ENCODE measurements at places on chromosomes 7 and 10.

DNA sequence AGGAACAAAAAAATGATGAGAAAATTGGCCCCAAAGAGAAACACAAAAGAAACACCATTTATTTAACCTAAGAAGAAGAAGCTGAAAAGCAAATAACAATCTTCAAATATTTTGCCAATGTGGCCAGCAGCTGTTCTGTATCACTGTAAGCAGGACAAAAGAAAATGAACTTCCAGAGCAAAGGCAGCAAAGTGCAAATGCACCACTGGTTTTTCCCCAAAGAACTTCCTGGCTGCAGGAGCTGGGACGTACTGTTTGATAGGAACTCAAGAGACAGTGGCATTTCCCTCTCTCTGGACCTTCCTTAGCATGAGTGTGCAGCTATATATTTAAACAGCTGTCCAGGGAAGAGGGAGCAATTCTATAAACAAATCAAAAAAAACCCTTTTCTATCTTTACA is 60.4 kb downstream of the RNLS start:
- no peak overlapping the region for H3K4me3 ChIP-seq
- H3K4me1 ChIP-seq: no peaks in the 10 kb centered on the region
- H3K27me3 ChIP-seq: no peaks in the 10 kb centered on the region
- DNase-seq: no peak
- H3K27ac ChIP-seq: no peak overlapping the region

GRCh38 chr7:77863860-77864259 is 65.3 kb downstream of the PHTF2 start:
- no peak for DNase-seq
- H3K27me3 ChIP-seq: no peaks in the 10 kb centered on the region
- no peaks in the 10 kb centered on the region for H3K36me3 ChIP-seq
- no peaks in the 10 kb centered on the region for H3K4me1 ChIP-seq

DNA sequence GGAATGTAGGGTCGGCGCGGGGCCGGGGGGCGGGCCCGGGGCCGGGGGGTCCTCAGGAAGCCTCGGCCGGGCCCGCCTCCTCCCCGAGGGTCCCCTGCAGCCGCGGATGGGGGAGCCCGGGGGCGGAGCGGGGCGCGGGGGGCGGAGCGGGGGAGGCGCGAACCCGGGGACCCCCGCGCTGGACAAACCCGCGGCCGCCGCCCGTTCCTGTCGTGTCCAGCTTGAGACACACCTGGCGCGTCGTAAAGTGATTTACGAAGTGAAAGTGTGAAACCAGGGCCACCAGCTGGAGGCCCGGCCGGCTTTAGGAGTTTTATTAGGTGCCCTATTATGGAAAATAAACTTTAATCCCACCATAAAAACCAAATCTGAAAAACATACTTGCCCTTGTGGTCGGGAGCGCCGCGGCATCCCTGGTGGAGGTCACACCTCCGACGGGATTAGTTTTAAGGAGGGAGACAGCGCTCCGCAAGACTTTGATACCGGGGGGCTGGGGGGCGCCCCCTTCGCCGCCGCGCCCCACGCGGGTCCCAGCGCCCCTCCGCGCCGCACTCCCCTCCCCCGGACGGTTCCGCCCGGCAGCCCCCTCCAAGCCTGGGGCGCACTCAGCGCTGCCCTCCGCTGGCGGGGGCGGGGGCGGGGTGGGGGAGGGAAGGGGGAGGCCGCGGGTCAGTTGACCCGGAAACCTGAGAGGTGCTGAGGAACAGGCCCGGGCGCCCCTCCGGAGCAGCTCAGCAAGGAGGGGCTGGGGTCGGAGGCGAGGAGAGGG is 10.3 kb downstream of the MNX1 start:
- peak overlapping the region; percentile 62 for H3K4me3 ChIP-seq
- no peak overlapping the region for H3K27ac ChIP-seq
- H3K4me1 ChIP-seq: no peaks in the 10 kb centered on the region
- H3K27me3 ChIP-seq: peaks cover 40% of the 10 kb centered on the region
- peak; percentile 54 for DNase-seq
- no peaks in the 10 kb centered on the region for H3K36me3 ChIP-seq

GRCh38 chr10:86965986-86966654 is 2.2 kb upstream of the ADIRF start:
- H3K27ac ChIP-seq: no peak overlapping the region
- H3K4me1 ChIP-seq: no peaks in the 10 kb centered on the region
- H3K27me3 ChIP-seq: no peaks in the 10 kb centered on the region
- H3K4me3 ChIP-seq: no peak overlapping the region
- no peaks in the 10 kb centered on the region for H3K36me3 ChIP-seq

GRCh38 chr7:155913291-155913690 is 101.0 kb upstream of the SHH start:
- H3K4me3 ChIP-seq: no peak overlapping the region
- H3K27ac ChIP-seq: no peak overlapping the region
- H3K4me1 ChIP-seq: no peaks in the 10 kb centered on the region
- H3K27me3 ChIP-seq: peaks cover 28% of the 10 kb centered on the region

DNA sequence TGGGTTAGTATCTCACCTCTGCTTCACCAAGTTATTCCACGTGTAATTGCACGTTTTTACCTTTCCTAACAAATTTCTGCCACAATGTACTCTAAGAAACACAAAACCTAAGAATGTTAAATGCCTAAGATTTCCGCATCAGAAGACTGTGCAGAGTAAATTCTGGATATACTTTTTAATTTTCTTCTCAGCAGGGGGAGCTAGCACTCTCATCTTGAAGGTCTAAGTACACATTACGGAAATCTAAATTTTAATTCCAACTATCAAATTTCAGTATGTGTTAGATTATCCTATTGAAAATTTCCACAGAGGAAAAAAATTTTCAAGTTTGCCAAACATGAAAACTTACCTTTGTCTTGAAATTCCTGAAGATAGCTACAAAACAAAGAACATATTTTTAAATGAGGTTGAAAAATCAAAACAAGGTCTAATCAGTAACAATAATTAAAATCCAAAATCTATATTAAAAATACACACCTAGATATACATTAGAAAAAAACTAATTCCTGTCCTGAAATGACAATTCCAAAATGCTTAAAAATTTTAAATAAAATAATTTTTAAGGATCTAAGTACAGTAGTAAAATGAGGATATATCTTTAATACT is 10.5 kb downstream of the SKAP2 start:
- no peaks in the 10 kb centered on the region for H3K27me3 ChIP-seq
- H3K36me3 ChIP-seq: no peaks in the 10 kb centered on the region
- no peak overlapping the region for H3K27ac ChIP-seq
- peak; percentile 42 for DNase-seq

- no peak overlapping the region for H3K4me3 ChIP-seq
- no peaks in the 10 kb centered on the region for H3K36me3 ChIP-seq
- DNase-seq: no peak
- H3K27ac ChIP-seq: no peak overlapping the region
Measured at GRCh38 chr7:47080816-47081215, 501.1 kb downstream of the TNS3 start.

DNA sequence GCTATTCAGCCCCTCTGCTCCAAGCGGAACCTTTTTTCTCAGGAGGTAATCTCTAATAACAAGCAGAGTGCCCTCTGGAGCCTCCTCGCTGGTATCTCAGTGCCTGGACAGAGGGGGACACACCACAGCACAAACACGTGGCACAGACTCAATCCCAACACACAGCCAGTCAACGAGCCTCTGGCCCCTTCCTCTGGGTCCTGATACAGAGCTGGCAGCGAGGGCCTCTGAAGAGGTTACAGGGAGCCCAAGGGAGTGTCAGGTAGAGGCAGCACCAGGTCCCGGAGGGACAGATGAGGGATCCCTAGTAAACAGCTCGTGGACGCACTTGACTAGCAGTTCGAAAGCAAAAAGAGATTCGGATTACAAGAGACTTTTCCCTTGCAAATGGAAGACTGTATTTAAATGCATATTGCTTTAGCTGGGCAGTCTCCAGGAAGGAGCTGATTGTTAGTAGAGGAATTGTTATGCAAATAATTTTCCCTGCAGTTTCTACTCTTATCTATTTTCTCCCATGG is 14.1 kb downstream of the CXCL12 start:
- H3K27ac ChIP-seq: no peak overlapping the region
- H3K36me3 ChIP-seq: no peaks in the 10 kb centered on the region
- no peak for DNase-seq
- no peaks in the 10 kb centered on the region for H3K27me3 ChIP-seq
- no peak overlapping the region for H3K4me3 ChIP-seq

DNA sequence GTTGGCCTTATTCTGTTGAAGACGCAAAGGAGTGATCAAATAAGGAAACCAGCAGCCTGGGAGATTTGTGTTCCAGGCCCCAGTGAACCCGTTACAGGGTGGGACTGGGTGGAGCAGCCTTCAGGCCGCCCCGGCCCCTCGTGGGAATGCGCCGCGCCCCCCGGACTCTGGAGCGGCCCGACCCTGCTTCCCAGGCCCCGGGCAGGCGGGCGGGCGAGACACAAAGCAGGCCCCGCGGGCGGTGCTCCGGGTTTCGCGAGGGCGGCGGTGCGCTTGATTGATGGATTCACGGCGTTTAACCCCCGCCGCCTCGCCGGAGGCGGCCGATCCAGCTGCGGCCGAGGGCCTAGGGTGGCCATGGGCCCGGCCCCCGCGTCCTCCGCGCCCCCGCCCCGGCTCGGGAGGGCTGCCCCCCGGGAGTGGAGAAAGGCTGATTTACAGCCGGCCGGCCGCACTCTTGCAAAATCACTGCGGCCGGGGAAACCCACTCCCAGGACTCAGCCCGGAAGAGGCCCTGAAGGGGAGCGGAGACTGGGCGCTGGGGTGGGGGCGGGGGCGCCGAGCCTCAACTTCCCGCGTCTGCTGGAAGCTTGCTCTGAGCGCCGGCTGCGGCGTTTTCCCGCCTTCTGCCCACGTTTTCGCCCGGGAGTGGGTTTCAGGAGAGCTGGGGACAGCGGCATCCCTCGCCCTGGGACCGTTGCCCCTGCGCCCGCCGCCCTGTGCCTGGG is 299.6 kb upstream of the NFE2L3 start:
- H3K27me3 ChIP-seq: peaks cover 49% of the 10 kb centered on the region
- no peaks in the 10 kb centered on the region for H3K36me3 ChIP-seq
- H3K4me3 ChIP-seq: peak overlapping the region; percentile 59
- peak; percentile 27 for DNase-seq

DNA sequence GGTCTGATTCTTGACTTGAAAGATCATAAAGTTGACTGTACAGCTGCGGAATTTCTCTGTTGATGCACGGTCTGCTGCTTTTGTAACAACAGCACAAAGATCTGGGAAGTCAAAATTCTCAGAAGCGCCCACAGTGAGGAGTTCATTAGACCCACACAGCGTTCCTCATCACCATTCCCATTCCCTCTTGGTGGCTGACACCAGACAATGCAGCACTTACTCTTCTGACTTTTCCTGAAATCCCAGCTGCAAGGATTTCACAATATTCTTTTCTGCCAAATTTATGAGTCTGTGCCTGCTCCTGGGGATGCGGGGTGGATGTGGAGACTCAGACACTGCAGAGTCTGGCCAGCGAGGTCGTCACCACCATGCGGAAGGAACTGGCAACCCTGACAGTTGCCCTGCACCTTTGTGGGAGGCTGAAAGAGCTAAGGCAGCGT is 233.9 kb downstream of the FANK1 start:
- no peak for DNase-seq
- no peak overlapping the region for H3K27ac ChIP-seq
- no peaks in the 10 kb centered on the region for H3K36me3 ChIP-seq
- H3K27me3 ChIP-seq: no peaks in the 10 kb centered on the region
- no peak overlapping the region for H3K4me3 ChIP-seq

DNA sequence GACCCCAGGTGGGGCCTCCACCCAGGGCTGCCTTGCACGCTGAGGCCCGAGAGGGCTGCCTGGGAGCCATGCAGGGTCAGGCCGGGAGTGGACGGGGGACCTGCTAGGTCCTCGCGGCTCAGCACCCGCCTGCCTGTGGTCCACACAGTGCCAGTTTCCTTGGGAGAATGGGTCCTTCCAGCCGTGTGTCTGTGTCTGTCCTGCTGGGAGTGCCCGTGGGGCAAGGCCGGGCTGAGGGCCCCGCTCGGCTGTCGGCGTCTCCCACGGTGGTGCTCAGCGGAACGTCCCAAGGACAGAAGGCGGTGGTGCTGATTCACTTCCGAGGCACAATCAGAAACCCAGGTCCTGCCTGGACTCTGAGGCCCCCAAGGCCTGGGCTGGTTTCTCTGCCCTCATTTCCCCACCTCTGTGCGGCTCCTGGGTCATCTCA is 23.2 kb upstream of the GTPBP4 start:
- no peaks in the 10 kb centered on the region for H3K36me3 ChIP-seq
- no peaks in the 10 kb centered on the region for H3K4me1 ChIP-seq
- no peak for DNase-seq
- H3K4me3 ChIP-seq: no peak overlapping the region

DNA sequence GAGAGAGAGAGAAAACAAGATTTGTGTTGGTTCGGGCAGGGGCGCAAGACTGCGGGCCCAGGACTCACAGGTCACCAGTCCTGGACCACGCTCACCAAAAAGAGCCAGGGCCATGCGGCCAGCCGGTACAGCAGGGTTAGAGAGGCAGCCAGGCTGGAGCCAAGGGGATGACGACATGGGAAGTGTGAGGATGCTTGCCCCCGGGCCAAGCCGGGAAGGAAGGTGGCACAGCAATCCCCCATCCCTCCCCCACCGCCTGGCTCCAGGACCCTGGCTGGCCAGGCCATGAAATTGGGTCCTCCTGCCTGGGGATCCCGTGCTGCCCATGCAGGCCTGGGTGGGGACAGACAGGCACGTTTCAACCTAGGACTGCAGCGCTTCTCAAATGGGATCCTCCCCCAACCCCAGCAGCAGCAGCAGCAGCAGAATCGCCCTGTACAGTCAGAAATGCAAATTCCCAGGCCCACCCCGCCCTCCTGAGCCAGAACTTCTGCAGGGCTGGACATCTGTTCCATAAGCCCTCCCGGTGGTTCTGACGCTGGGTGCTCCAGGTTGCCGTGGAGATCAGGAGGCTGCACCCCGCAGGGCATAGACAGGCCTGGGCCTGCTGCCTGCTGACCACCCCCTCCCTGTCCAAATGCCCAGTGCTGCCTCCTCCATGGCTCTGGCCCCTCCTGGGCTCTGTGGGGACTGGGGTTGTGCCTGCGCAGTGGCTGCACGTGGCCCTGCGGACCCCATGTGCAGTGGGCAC is 35.0 kb downstream of the YKT6 start:
- H3K4me3 ChIP-seq: no peak overlapping the region
- H3K36me3 ChIP-seq: no peaks in the 10 kb centered on the region
- peaks cover 98% of the 10 kb centered on the region for H3K27me3 ChIP-seq
- DNase-seq: no peak

DNA sequence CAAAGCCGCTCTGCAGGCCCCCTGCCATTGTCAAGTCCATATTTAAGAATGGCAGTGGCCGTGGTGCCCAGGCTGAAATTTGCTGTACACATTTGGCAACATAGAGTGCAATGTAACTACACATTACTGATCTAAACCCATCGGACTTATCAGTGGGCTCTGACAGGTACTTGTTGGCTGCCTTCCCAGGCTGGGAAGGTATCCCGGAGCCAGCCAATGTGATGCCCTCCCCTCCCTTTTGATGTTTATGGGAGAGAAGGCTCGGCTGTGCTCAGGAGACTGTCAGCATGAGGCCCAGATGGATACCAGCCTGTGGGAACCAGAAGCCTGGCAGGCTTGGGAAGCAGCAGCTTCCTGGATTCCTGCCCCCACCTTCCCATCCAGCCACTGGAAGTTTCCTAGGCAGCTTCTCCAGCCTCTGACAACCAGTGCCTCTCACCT is 146.1 kb upstream of the TCF7L2 start:
- no peaks in the 10 kb centered on the region for H3K36me3 ChIP-seq
- DNase-seq: no peak
- H3K27ac ChIP-seq: no peak overlapping the region
- H3K27me3 ChIP-seq: no peaks in the 10 kb centered on the region
- no peaks in the 10 kb centered on the region for H3K4me1 ChIP-seq
- no peak overlapping the region for H3K4me3 ChIP-seq

GRCh38 chr10:88136712-88137111 is 273.3 kb downstream of the PTEN start:
- H3K27me3 ChIP-seq: no peaks in the 10 kb centered on the region
- H3K4me3 ChIP-seq: no peak overlapping the region
- DNase-seq: no peak
- peaks cover 15% of the 10 kb centered on the region for H3K4me1 ChIP-seq
